ENCODE measurements at places on chromosomes 4 and X.

GRCh38 chr4:84973856-84974255 is 7.4 kb upstream of the WDFY3 start:
- no peak for DNase-seq

GRCh38 chr4:24489870-24490269 is 94.5 kb downstream of the DHX15 start:
- DNase-seq: peak; percentile 85

GRCh38 chrX:82692991-82693390 is 815.1 kb upstream of the POU3F4 start:
- no peak for DNase-seq

- no peak for DNase-seq
These were observed 1.4 kb downstream of the PDZD4 start for GRCh38 chrX:153828723-153829548.

DNA sequence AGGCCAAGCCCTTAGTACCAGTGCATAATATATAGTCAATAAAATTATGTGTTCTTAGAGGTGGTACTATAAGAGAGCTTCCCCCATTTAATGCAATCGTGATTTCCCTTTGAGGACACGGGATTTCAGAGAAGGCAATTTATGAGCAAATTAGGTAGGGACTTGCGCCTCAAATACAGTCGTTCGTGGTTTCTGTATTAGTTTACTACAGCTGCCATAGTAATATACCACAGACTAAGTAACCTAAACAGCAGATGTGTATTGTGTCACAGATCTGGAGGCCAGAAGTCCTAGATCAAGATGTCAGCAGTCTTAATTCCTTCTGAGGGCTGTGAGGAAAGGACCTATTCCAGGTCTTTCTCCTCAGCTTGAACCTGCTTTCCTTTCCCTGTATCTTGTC is 1.5 kb upstream of the PUDP start:
- no peak for DNase-seq

DNA sequence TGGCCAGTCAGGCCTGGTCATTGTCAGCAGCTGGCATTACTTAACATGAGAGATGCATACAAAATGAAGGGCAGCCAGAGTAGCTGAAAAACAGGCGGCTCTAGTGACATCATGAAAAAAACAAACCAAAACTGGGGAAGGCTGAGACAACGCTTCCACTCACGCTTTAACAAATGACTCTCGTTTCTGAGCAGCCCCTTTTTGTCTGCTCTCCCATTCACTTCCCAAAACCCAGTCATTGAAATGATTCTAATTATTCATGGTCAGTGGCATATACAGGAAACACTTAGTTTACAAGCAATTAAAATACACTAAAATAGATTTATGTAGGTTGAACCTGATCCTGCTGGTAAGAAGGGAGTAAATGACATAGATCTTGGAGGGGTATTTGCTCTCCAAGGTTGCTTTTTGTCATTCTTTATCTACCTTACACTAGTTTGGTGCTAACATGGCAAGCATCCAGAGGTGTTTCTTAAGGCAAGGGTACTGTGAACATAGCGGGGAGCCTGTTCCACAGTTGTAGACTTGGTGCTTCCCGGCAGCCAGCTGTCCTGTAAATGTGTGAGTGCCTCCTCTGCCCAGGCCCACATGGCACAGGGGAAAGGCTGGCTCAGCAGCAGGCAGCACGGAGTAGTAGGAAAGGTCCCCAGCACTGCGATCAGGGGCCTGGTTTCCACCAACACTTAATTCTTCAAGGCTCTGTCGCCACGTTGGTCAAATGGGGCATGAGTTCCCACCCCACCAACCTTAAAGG is 61.2 kb upstream of the CITED1 start:
- no peak for DNase-seq

DNA sequence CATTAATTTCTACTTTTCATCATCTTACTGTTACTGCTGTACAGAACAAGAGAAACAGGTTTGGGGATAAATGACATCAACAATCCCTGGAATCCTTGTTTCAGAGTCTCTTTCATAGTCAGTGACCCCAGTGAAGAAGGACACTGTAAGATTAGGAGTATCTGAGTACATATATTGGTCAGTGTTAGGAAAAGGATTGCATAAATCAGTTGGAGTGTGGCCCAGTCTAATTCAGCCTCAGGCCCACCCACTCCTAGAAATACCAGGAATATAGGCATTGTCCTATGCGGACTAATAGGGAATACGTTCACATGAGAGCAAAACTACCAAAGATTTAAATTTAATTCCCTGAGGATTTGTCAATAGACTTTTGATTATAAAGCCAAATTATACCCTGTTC is 237.8 kb downstream of the LDB2 start:
- DNase-seq: no peak

GRCh38 chr4:21948347-21949072 is at the start of gene KCNIP4:
Gene KCNIP4 (minus strand): TSS chr4:21948772.
- peak; percentile 19 for DNase-seq

DNA sequence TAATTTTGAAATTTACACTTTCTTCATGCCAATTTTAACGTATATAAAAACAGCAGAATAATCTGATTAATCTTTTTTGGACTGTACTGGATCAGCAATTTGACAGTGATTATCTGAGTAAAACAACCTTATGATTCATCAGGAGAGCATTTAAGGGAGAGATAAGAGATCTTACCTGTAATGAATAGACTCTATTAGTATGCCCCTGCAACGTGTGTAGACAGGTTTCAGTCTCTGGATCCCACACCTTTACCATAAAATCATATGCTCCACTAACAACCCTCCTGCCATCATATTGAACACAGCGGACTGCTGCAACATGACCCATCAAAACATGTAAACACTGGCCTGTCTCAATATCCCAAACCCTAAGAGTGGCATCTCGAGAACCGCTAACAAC is 210.1 kb downstream of the FBXW7 start:
- no peak for DNase-seq

GRCh38 chrX:724256-724655 is 93.7 kb downstream of the SHOX start:
- DNase-seq: no peak

DNA sequence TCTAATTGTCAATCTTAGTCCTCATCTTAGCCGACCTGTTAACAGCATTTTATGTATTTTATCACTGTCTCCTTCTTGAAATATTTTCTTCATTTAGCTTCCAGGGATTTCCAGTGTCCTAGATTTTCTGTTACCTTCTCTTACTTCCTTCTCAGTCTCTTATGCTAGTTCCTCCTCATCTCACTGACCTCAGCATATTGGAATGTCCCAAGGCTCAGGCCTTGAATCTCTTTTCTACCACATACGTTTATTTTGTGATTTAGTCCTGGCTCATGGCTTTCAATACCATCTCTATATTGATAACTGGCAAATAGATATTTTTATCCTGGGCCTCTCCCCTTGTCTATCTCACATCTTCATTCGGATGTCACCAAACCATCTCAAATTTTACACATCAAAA is 61.1 kb downstream of the IQCM start:
- no peak for DNase-seq

GRCh38 chrX:28609917-28610613 is 22.8 kb downstream of the IL1RAPL1 start:
- DNase-seq: no peak

DNA sequence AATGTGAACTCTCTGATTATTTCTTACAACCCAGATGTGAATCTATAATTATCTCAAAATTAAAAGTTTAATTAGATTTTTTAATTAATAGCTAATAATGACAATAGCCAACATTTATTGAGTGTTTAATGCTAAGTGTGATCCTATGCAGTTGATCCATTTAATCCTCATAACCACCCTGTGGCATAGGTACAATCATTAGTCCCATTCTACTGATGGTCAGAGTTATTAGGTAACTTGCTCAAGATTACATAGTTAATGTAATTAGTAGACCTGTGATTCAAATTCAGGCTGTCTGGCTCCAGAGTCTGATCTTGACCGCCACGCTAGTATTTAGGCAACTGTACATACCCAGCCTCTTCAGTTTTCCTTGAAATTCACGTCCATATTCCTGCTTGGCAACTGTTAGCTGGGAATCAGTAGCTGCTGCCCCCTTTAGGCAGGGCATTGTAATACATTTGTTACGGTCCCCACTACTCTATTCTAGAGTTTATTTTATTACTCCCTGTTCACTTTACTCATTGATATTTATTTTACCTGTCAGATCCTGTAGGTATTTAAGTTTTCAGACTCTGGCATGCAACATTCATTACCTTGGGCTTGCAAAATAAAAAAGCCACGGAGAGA is 20.6 kb upstream of the TEC start:
- no peak for DNase-seq

DNA sequence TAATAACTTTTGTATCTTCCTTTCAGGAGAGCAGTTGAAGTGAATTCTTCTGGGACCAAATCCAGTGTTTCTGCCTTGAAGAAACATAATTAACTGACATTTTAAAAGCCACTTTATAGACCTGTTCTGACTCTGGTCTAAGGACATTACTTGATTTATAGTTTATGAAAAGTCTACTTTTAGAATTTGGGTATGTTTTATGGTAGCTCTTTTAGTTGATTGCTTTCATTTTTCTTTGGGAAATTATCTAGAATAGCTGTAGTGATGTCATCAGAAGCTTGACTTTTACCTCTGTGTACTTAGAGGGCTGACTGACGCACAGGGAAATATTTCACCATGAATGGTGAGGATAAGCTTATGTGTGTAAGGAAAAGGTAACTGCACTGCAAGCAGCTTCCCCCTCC is 131.8 kb upstream of the LIMCH1 start:
- DNase-seq: no peak

- DNase-seq: no peak
These were observed 64.9 kb upstream of the NPY2R start for GRCh38 chr4:155143512-155143911.

DNA sequence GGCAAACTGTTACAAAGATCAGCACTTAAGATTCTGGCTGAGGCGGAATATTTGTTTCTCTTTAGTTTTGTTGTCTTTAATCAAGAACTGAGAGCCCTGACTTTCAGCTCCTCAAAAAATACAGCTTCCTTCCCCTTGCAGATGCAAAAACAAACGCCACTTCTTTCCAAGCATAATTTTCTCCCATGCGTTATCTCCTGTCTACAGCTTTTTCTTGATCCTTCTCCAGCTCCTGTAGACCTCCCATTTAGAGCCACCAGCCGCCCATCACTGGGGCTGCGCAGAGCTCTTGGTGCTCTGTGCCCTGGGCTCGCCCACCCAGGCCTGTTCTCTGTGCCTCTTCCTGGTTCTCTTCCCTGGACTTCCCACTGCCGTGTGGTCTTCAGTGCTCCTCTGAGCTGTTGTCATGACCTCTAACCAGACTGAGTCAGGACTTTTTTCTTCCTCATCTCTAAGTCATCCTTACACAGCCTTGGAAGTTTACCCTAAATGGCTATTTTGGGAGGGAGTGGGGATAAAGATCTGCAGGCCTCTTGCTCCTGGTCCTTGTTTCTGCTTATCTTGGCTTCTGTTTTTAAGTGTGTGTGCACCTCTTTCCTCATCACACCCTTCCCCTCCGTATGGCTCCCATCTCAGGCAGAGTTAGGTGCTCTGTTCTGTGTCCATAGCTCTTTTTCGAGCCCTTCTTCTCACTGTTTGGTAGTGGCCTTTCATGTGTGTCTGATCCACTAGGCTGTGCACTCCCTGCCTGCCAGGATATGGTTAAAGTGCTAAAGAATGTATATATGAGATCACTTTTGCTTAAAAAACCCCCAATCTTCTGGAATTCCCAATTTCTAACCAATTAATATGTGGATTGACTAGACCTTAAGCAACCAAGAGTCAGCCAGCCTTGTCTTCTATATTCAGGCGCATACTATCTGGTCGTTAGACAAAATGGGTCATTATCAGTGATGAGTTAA is 122.5 kb downstream of the PTTG2 start:
- DNase-seq: no peak

DNA sequence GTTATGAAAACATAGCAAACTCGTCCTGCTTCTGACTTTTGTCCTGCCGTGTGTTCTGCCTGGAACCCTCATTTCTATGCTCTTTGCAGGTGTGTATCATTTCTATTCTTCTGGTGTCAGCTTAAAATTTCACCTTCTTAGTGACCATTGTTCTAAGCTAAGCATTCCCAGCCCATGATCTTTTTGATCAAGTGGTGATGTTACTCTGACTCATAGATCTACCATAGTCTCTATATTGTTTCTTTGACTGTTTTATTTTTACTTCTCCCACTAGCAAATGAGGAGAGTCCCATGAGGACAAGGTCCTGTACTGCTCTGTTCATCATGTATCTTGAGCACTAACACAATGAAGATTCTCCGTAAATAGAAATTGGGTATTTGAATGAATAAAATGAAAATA is 14.1 kb upstream of the CXCL6 start:
- DNase-seq: no peak

- no peak for DNase-seq
These were observed 9.2 kb downstream of the ALB start for GRCh38 chr4:73413294-73413755.

GRCh38 chrX:145213504-145213903 is 33.8 kb upstream of the SPANXN1 start:
- DNase-seq: no peak

GRCh38 chr4:155946486-155946885 is 7.2 kb downstream of the CTSO start:
- DNase-seq: no peak

GRCh38 chr4:56641494-56642051 is 39.5 kb downstream of the HOPX start:
- no peak for DNase-seq

GRCh38 chr4:133096972-133097371 is 52.1 kb upstream of the PCDH10 start:
- no peak for DNase-seq

DNA sequence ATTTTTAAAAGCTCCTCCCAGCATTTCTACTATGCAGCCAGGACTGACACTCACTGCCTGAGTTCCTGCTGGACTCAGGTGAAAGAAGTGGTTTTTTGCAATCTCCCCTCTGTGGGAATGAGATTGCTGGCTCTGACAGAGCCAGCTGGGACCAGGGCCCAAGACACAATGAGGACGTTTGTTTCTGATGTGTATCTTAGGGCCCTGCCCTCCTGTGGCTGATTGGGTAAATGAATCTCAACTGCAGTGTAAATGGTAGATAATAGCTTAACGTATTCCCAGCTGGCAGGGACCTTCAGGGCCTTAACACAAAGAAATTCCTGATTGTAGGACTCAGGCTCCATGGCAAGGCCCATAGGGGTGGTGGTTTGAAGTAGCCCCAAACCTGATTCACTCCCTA is 85.8 kb upstream of the PRPS1 start:
- no peak for DNase-seq

GRCh38 chr4:168637872-168638756 is 141.3 kb downstream of the PALLD start:
- DNase-seq: no peak

GRCh38 chr4:22762548-22762947 is 69.8 kb downstream of the GBA3 start:
- no peak for DNase-seq

GRCh38 chr4:73381214-73381613 is 22.9 kb upstream of the ALB start:
- DNase-seq: no peak

- no peak for DNase-seq
These were observed 68.7 kb downstream of the DHX15 start for GRCh38 chr4:24515698-24516097.

DNA sequence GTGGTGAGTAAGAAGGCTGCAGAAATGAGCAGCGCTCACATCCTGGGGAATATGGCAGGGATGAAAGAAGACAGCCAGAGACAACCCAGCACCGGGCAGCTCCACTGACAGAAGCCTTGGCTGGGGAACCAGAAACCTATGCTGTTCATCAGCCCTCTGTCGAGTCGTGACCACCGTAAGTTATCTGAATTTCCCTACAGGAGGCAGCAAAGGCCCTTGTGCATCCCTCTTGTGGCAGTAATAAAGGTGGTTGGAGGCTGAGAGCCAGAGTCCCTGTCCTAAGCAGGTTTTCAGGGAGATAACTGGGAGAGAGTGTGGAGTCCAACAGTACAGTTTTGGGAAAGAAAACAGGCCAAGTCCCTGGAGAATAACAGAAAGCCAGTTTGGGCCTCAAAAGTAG is 194.0 kb upstream of the BOD1L1 start:
- no peak for DNase-seq

All from right hindlimb (tissue), 1 donor.